ENCODE measurements at places on chromosomes 13 and 19. TPM values are rescaled to one million over a fixed set of nuclear protein-coding genes. Genes with fewer than 3 reads are reported as not detected.

The PLIN5 gene
- total RNA-seq: 62.5 TPM

The ELSPBP1 gene
- total RNA-seq: not detected

The ZNF547 gene
- 2.2 TPM for total RNA-seq

The LILRA1 gene
- total RNA-seq: 3.7 TPM

The CGB1 gene
- total RNA-seq: not detected

The LINGO3 gene
- not detected for total RNA-seq

The P2RY11 gene
- 17.7 TPM for total RNA-seq

The PTH2 gene
- not detected for total RNA-seq

- DNase-seq: no peak
Observed at GRCh38 chr13:74883834-74884233, 598.1 kb downstream of the TBC1D4 start.

DNA sequence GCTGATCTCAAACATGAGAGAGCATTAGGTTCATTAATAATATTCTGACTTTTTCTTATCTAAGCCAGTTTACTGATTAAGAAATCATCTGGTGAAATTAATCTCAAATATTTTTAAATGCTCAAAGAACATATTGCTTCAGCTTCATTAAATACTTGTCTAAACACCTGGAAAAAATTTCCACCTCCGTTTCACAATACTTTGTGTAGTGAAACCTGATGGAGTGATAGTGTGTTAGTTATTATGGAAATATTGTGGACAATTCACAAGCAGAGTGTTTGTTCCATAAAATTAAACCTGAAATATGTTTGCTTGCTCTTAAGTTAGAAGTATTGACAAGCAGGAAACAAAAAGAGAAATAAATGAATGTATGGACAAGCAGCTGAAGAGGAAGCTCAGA lies 57.3 kb upstream of the RNF113B start:
- no peak for DNase-seq

- DNase-seq: no peak
Observed at GRCh38 chr13:59690857-59691500, 472.7 kb downstream of the DIAPH3 start.

DNA sequence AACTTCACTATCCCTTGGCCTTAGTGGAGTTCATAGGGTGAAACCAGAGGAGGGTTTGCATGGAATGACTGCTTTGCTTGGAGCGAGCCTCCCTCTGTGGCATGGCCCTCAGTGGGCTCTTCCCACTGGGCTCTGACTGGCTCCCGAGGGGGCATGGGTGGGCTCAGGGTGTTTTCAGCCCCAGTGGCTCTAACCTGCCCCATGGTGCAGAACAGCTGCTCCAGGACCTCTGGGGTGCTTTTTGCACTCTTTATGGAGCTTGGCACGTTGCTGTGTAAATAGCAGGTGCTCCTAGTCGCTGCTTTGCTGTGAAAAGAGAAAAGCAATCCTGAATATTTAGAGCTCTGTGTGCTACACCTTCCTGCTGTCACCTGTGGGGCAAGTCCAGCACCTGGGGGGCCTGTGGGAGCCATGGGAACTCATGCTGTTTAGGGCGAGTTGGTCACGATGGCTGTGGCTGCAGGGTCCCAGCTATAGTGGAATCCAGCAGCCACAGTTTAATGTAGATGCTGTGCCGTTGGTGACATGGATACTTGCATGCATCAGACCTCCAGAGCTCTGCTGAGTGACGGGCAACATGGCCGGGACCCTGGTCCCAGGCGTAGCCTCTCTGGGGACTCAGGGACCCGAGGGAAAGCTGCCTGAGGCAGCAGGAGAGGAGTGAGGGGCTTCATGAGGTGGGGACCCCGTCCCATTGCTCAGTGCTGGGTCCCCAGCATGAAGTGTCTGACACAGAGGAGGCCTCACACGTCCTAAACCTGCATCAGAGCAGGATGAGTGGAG lies 14.3 kb upstream of the MCF2L start:
- DNase-seq: peak; percentile 60

GRCh38 chr19:24059563-24060295 lies 27.3 kb upstream of the ZNF254 start:
- no peak for DNase-seq

DNA sequence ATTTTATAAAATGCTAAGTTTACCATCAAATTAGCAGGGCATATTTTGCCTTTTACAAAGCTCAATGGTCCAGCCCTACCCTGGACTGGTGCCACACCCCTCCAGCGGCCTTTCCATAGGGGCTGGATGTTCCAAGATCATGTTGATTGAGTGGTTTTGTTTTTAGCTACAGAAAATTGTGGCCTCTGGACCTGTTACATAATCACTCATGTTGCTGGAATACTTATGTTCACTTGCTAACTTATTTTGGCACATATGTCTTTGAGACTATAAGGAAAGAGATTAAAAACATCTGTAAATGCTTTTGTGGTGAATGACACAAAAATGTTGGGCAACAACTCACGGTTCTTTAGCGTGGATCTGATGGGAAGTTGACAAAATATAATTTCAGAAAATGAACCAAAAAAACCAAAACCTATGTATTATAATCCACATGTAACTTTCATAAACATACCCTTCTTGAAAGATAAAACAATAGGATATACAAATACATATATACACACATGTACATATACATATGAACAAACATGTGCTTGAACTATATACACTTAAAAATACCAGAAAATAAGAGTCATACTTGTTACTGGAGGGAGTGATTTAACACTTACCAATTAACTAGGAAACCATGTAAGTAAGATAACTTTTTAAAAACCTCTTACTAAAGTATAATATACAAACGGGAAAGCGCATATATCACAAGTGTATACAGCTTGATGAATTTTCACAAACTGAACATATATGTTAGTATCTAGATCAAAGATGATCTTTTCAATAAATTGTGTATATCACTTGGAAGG lies 46.6 kb upstream of the SLC15A1 start:
- no peak for DNase-seq

DNA sequence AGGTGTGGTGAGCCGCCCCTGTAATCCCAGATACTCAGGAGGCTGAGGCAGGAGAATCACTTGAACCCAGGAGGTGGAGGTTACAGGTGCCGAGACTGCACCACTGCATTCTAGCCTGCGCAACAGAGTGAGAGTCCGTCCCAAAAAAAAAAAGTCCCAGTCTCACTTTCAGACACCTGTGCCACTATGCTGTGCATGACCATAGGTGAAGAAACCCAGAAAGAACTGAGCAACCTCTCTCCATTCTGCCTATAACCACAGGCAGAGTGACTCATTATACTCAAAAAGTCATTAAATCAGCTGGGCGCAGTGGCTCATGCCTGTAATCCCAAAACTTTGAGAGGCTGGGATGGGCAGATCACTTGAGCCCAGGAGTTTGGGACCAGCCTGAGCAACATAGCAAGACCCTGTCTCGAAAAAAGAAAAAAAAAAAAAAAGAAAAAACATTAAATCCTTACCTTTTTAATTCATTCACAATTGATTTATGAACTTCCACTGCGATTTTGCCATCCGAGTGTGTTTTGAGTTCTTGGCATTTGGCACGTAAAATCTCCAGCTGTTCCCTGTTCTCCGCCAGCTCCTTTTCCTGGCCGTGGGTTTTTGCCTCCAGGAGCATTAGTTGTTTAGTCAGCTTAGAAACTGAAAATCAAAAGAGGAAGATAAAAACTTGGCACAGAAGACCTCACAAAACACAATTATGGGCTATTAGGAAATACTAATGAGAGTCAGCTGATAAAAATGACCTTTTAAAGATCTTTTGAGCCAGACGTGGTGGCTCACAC lies 45.5 kb upstream of the SLC7A9 start:
- DNase-seq: no peak

DNA sequence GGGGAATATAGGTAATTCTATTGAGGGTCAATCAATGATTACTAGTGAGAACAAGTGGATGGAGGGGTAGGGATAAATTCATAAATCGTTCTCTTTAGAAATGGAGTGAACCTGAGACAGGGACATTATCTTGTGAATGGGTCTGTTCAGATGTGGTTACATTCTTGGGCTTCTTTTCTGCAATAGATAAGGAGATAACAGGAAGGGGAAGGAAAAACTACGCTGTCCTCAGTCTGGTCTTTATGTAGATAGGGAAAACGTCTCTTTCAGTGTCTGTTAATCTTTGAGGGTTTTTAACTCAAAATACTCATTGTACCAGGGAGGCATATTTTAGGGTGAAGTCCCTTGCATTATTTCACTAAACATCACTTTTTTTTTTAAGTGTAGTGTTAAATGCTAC lies 266.7 kb upstream of the MAB21L1 start:
- no peak for DNase-seq

DNA sequence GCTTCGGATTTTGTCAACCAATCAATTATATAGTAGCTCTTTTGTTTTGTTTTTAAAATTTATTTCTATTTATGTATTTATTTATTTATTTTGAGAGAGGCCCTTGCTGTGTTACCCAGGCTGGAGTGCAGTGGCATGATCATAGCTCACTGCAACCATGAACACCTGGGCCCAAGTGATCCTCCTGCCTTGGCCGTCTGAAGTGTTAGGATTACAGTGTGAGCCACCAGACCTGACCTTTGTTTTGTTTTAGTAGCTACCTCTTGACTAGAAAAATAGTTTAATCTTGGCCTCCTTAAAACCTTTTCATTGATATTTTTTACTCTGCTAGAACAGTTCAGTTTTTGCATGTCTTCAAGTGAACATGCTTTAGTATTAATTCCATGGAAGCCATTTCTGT lies 15.1 kb downstream of the GARRE1 start:
- DNase-seq: no peak

DNA sequence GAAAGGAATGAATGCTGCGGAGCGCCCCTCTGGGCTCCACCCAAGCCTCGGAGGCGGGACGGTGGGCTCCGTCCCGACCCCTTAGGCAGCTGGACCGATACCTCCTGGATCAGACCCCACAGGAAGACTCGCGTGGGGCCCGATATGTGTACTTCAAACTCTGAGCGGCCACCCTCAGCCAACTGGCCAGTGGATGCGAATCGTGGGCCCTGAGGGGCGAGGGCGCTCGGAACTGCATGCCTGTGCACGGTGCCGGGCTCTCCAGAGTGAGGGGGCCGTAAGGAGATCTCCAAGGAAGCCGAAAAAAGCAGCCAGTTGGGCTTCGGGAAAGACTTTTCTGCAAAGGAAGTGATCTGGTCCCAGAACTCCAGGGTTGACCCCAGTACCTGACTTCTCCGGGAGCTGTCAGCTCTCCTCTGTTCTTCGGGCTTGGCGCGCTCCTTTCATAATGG lies 8.6 kb downstream of the PDX1 start:
- no peak for DNase-seq

GRCh38 chr19:32675720-32676185 lies at the start of gene RGS9BP:
Gene RGS9BP (plus strand): TSS chr19:32675848. CDS start chr19:32676264, 416 bp downstream.
- DNase-seq: peak; percentile 92

DNA sequence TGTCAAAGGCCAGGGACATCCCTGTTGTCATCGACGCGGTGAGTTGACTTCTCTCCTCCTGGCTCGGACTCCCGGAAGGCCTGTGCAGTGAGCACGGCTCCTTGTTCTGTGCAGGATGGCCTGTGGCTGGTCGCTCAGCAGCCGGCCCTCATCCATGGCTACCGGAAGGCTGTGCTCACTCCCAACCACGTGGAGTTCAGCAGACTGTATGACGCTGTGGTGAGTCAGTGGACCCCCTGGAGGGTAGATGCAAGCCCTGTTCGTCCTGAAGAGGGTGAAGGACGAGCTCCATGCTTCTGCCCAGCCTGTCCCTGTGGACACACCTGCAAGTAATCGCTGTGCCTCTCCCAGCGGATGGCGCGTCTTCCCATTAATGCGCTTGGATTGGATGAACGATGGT lies 19.2 kb downstream of the NAXD start:
- DNase-seq: no peak

DNA sequence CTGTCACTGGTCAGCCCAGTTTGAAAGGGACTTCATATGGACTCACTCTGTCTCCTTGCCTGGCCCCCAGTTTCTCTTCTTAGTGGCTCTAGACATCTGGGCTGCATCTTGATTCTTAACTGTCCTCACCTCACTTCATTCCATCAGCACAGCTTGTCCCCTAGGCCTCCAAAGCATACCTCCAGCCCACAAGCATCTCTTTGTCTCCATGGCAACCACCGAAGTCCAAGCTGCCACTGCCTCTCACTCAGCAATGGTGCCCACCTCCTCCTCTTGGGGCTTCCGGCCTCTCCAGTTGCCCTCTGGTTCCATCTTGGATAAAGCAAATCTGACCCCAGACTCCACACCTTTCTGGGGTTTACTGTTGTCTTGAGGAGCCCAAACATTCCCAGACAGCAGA lies 9.9 kb upstream of the KLHL26 start:
- DNase-seq: no peak

Measured in mesenteric fat pad (tissue), 1 donor.